Epithelial cell of proximal tubule (primary cell): ENCODE measurements at places on chromosomes 6 and 20. TPM values are rescaled to one million over a fixed set of nuclear protein-coding genes. Genes with fewer than 3 reads are reported as not detected.

DNA sequence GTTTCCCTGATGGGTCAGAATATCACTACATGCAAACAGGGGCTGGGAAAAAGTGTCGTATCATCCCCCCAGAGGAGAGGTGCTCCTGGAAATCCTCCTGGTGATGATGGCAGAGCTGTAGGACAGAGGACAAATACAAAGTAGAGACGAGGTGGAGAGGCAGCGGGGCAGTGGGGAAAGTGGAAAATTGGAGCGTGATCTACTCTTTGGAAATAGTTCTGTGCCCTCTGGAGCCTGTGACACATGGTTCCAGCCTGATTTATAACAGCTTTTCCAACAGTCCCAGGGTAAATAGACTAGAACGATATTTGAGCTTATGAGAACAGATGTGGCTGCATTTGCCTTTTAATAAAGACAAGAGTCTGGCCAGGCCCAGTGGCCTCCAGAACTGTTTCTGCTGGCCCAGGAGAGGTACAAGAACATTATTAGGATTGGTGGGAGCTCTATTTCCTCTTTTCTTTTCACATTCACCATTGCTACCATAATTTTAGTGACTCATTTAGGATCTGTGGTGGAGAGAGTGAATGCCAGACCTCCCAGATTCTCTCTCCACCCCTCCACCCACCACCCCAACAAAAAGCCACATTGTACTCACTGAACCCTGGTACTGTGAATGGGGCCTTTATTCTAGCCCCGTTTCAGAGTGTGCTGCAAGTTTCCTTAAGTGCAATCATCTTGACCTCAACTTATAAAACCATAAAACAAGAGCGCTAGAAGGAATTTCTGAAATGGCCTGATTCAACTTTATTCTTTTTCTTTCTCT is 78.3 kb downstream of the BTBD3 start:
- DNase-seq, result no peak

DNA sequence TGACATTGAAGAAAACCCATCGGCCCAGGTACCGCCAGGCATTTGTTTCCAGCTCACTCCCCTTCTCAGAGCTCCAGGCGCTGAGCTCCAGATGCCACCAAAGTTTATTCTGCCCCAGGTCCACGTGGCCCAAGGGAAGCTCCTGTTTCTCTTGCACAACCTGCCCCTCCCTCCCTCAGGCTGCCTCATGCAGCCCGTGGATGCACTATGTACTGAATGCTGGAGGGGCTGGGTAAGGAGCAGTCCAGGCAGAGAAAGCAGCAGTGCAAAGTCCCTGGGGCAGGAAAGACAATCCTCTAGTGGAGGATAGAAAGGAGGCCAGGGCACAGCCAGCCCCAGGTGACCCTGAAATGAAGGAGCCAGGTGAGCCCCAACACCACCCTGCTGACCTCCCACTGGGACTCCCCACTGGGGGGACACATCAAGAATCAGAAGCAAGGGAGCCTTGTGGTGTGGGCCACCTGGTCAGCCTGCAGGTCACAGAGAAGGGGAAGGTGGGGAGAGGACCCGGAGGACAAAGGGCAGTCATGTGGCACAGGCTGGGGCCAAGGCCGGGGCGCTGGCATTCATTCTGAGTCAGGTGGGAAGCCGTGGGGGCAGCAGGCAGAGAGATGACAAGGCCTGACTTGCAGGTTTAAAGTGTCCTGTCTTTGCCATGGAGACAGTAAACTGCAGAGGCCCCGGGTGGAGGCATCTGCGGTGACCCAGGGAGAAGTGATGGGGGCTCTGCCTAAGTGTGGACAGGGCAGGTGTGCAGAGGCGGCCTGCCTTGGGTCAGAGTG is 230.1 kb downstream of the PREX1 start:
- DNase-seq, result no peak

GRCh38 chr20:36147690-36148089 is 6.8 kb upstream of the EPB41L1 start:
- DNase-seq, result no peak

DNA sequence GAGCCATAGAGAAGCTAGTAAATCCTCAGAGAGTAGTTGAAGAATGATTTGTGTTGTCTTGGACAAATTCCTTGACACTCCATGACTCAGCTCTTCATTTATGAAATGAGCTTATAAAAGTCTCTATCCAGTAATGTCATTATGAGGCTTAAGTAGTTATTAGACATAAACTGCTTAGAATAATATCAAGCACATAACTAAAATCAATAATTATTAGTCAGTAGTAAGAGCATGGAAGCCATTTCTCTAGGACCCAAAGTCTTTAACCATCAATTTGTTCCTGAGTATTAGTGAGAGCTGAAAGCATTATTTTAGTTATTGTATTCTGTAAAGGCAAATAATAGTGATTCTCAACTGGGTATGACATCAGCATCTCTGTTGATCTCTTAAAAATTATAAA is 1140.2 kb downstream of the HACE1 start:
- DNase-seq, result no peak

GRCh38 chr6:159329081-159329480 is 159.9 kb downstream of the FNDC1 start:
- DNase-seq, result no peak

The SLC22A1 gene
- 0.12 TPM in 1 of 2 replicates, not detected in the other for total RNA-seq

The PSMA7 gene
- total RNA-seq, result 541 and 587 TPM in 2 replicates

The COL21A1 gene
- total RNA-seq, result not detected in 2 replicates
